ENCODE measurements at places on chromosomes 6 and 20. TPM values are rescaled to one million over a fixed set of nuclear protein-coding genes. Genes with fewer than 3 reads are reported as not detected.

DNA sequence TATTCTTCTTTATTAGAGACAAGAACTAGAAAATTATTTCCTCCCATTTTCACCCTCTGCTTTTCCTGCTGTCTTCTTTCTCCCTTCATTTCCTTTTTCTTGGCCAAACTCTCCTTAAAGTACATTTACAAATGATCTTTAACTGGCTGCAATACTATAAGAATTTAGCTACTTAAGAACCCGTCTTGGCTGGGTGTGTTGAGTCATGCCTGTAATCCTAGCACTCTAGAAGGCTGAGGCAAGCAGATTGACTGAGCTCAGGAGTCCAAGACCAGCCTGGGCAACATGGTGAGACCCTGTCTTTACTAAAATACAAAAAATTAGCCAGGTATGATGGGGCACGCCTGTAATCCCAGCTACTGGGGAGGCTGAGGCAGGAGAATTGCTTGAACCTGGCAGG lies 39.3 kb upstream of the SRPK1 start:
- no peak for DNase-seq
- no peaks in the 10 kb centered on the region for H3K4me1 ChIP-seq
- H3K27ac ChIP-seq, result no peak overlapping the region
- no peaks in the 10 kb centered on the region for H3K36me3 ChIP-seq
- no peak overlapping the region for H3K4me3 ChIP-seq

DNA sequence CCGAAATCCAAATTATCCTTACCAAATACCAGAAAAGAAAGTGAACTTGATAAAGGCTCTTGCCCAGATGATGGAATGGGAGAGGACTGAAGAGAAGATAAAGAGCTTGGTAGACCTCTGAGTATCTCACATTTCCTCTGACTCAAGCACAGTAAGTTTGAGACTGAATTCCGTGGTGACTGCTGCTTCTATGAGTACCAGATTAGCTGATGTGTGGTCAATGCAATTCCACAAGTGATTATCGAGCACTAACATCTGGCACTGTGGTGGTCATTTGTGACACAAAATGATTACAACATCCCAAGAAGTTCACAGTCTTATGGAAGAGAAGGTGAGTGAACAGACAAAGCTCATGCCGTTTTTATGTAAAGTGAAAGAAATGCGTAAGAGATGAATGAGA lies 2.6 kb upstream of the RPS6KA2 start:
- no peak for DNase-seq
- H3K27ac ChIP-seq, result peak overlapping the region; percentile 9

- no peaks in the 10 kb centered on the region for H3K36me3 ChIP-seq
- peak; percentile 50 for DNase-seq
- H3K27ac ChIP-seq, result no peak overlapping the region
- no peak overlapping the region for H3K4me3 ChIP-seq
- H3K27me3 ChIP-seq, result no peaks in the 10 kb centered on the region
These were observed 120.7 kb upstream of the ZFP64 start for GRCh38 chr20:52312132-52312729.

DNA sequence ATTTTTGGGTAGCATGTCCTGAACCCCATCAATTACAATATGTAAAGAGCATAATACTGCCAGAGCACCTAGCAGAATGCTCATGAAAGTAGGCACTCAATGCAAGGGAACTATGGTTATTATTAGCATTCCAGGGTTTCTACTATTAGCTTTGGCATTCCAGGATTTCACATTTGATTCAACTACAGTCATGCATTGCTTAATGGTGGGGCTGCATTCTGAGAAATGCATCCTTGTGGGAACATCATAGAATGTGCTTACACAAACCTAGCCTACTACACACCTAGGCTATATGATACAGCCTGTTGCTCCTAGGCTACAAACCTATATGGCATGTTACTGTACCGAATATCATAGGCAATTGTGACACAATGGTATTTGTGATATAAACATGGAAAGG lies 247.8 kb downstream of the CD83 start:
- no peaks in the 10 kb centered on the region for H3K36me3 ChIP-seq
- H3K27me3 ChIP-seq, result no peaks in the 10 kb centered on the region
- no peaks in the 10 kb centered on the region for H3K4me1 ChIP-seq
- H3K4me3 ChIP-seq, result no peak overlapping the region
- no peak for DNase-seq

GRCh38 chr20:18981962-18982539 lies 168.5 kb downstream of the SCP2D1 start:
- peaks cover 17% of the 10 kb centered on the region for H3K4me1 ChIP-seq
- peaks cover 5% of the 10 kb centered on the region for H3K27me3 ChIP-seq
- no peak overlapping the region for H3K4me3 ChIP-seq
- H3K27ac ChIP-seq, result no peak overlapping the region

- H3K36me3 ChIP-seq, result no peaks in the 10 kb centered on the region
- DNase-seq, result no peak
- H3K4me3 ChIP-seq, result no peak overlapping the region
- H3K4me1 ChIP-seq, result peaks cover 4% of the 10 kb centered on the region
These were observed 553.3 kb downstream of the C6orf118 start for GRCh38 chr6:164756142-164756541.

GRCh38 chr20:3238616-3239025 lies 369 bp downstream of the SLC4A11 start:
- H3K27me3 ChIP-seq, result peaks cover 21% of the 10 kb centered on the region
- peaks cover 17% of the 10 kb centered on the region for H3K4me1 ChIP-seq
- no peak overlapping the region for H3K27ac ChIP-seq
- peaks cover 13% of the 10 kb centered on the region for H3K36me3 ChIP-seq
- peak; percentile 38 for DNase-seq

- no peak overlapping the region for H3K27ac ChIP-seq
- H3K4me1 ChIP-seq, result no peaks in the 10 kb centered on the region
- DNase-seq, result no peak
- H3K36me3 ChIP-seq, result no peaks in the 10 kb centered on the region
These were observed 41.6 kb upstream of the EEF1E1 start for GRCh38 chr6:8143945-8144344.

DNA sequence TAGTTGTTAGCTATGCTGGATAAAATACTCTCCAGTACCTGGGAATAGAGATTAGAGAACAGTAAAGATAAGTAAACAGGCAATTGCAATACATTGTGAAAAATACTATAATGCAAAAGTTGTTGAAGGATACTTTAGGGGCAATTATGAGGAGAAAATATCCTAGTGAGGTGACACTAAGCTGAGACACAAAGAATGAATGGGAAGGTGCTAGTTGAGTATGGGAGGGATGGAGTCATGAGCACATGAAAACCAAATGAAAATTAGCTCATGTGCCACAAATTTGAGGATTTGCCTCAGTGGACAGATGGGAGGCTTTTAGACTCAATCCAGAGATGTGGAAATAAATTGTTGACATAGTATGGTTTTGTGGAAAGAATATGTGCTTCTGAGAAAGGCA lies 370.5 kb upstream of the MMS22L start:
- H3K27me3 ChIP-seq, result no peaks in the 10 kb centered on the region
- no peaks in the 10 kb centered on the region for H3K4me1 ChIP-seq
- no peaks in the 10 kb centered on the region for H3K36me3 ChIP-seq

The SLC17A3 gene
- total RNA-seq, result 0.23 TPM

The TSPO2 gene
- total RNA-seq, result not detected

Data from endothelial cell (in vitro differentiated cells).